NCI-H82 (cell line): ENCODE measurements at places on chromosomes 5 and 9.

DNA sequence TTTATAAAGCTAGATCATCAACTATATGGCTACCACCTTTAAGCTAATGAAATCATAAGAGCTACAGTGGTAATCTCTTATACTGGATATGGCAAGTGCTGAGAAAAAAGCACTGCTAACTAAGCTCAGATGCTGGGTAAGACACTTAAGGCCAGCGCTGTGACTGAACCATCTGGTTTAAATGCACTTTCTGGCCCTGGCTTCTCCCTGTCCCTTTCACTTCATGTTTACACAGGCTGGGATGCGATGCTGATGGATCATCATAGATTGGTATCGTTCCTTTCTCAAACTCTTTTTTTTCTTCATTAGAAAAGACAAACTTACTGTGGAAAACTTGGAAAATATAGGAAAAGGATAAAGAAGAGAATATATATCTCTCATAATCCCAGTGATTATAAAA, 52.3 kb downstream of the KIF24 start:
- DNase-seq, result peak; percentile 76

- DNase-seq, result no peak
Measured at GRCh38 chr9:121279776-121280388, 11.9 kb downstream of the GSN start.

DNA sequence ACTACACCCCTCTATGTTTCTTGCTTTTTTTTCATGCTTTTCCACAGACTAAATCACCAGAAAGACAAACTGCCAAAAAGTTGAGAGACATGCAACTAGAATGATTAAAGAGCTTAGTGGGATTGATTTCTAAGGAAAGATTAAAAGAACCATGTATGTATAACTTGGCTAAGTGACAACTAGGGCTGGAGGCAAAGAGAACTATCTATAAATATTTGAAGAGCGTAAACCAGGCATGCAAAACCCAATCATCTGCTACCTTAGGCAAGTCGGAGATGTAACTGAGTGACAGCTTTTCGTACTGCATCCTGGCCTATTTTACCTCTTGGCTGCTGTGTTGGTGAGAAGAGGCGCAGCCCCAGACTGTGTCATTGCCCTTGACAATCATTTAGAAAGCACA, 121.0 kb upstream of the TLX3 start:
- DNase-seq, result no peak

GRCh38 chr9:123631862-123632261, 275.9 kb downstream of the CRB2 start:
- no peak for DNase-seq
